ENCODE measurements at places on chromosomes 12 and 14.

- DNase-seq, result no peak
Observed at GRCh38 chr14:94173471-94173884, 644 bp upstream of the PPP4R4 start.

DNA sequence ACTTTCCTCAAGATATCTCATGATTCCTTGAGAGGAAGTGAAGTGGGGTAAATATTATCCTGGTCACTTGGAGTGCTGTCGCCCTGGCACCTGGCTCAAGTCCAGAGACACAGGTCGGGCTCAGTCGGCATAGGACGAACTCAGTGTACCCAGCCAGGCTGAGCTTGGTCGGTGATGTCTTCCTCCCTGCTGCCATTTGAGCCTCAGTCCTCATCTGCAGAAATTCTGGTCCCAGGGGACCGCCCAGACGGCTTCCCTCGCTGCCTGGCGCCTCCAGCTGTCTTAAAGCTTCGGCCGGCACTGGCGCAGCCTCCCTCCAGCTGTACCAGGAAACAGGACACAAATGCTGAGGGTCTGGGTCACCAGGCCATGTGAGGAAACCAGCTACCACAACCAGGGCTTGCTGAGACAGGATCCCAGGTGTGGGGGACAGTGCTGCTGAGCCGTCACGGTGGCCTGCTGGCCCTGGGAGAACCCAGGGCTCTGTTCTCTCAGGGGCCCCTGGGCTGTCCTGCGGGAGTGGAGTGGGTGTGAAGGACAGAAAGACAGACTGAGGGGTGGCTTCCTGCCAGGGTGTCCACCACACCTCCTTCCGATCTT is 5.0 kb upstream of the KLC1 start:
- no peak for DNase-seq

- DNase-seq, result no peak
Observed at GRCh38 chr12:482061-482460, 22.3 kb downstream of the B4GALNT3 start.

DNA sequence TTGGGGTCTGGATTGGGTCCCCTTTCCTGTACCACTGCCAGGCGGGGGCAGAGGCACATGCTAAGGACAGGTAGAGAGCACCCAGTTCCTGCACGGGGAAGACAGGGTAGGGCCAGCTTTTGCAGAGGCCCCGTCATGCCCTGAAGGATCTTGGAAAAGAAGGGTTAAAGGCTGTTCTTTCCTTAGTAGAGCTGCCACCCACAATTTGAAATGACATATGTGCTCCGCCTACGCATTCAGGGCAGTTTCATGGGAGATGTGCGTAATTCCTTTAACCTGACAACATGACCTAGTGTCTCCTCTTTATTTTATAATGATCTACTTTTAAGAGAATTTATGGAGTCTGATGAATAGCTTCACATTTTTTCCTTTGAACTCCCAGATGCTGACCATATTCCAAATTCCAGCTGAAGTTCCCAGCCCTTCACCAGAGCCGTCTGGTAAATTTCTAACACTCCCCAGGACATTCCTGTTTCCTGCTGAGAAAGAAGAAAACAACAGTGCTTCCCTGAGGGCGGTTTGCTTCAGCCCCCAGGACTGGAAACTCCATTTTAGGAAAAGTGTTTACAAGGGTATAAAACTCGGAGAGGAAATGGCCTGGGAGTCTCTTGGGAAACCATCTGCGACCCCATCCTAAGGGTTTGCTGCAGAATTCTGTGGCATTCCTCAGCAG is 58.9 kb upstream of the PLEKHG3 start:
- DNase-seq, result peak; percentile 87

- no peak for DNase-seq
Observed at GRCh38 chr12:68776976-68777610, 30.9 kb upstream of the MDM2 start.

- DNase-seq, result no peak
Observed at GRCh38 chr12:128940090-128940888, 87.0 kb downstream of the GLT1D1 start.

DNA sequence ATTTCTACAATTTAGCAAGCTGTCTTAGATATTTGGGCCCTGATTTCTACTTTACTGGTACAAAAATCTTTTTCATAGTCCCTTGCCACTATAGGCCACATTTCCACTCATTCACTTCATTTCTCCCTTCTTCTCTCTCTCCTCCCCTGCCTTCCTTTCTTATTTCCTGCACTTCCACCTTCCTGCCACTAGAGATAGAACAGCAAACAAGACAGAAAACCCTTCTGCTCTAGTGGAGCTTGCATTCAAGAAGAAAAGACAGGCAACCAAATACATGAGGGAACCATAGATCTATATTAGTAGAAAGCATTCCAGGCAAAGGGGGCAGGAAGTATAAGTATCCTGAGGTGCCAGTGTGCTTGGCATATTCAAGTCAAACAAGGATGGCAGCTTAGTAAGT is 623.5 kb downstream of the FLRT2 start:
- DNase-seq, result no peak

DNA sequence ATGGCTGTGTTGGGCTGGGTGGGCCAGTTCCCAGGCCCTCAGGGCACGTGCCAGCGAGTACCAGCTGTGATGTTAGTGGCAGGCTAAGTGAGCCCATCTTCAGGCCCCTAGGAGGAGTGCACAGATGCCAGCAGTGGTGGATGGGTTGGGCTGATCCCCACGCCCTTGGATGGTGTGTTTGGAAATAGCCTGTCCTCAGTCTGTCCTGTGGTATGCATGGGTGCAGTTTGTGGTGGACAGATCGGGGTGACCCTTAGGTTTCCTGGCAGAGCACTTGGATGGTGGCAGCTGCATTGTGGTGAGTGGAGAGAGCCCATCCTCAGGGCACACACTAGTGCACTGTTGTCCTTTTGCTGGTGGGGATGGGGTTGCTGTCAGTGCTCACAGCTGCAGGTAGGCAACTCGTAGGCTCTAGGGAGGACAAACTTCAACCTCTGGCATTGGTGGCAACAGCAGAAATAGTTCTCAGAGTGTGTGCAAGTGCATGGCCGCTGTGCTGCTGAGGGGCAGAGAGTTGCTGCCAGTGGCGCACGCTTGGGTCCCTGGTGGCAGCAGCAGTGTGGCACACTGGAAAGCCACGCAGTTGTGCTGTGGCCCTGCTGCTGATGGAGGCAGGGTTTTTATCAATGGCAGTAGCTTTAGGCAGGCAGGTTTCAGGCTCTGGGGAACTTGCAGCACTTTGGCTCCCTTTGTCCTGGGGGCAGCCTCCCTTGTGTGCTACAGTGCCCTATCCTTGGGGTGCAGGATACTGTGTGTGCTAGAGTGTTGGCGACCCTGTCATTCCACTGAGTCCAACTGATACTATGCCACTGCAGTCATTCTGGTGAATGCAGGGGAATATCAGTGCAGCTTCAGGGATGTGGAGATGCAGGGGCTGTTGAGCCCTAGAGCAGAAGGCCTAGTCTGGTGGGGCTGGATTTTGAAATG is 65.5 kb downstream of the FBXO33 start:
- no peak for DNase-seq

DNA sequence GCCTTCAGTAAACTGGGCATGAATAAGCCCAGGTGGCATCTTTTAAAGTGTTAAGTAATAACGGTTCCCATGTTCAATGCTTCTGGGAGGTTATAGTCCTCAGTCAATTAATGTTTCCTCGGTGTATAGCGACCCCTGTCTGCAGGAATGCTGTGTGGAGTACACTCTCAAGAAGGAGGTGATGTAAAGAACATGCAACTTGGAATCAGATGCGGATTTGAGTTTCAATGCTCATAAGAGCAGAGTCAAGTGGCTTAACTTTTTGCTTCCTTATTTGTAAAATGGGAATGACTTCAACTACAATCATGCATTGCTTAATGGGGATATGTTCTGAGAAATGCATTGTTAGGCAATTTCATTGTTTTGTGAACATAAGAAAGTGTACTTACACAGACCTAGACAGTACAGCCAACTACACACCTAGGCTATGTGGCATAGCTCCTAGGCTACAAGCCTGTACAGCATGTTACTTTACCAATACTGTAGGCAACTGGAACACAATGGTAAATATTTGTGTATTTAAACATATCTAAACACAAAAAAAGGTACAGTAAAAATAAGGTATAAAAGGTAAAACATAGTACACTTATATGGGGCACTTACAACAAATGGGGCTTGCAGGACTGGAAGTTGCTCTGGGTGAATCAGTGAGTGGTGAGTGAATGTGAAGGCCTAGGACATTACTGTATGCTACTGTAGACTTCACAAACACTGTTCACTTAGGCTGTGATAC is 6.7 kb upstream of the MRPS35 start:
- peak; percentile 77 for DNase-seq

DNA sequence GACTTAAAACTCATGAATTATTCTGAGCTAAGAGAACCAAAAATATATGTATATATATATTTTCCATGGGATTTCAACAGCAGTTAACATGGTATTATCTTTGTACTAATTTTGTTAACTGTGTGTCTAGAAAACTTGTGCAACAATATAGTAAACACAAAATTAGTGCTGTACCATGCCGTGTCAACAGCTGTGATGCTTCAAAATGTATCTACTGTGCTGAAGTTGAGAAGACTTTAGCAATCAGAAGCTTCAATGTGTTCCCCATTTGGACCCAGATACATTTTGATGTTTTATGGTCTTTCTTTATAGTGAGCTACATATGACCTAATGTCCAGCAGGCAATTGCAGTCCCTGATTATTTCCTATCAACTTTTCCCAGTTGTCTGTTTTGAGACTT is 405.7 kb downstream of the DIO2 start:
- no peak for DNase-seq

DNA sequence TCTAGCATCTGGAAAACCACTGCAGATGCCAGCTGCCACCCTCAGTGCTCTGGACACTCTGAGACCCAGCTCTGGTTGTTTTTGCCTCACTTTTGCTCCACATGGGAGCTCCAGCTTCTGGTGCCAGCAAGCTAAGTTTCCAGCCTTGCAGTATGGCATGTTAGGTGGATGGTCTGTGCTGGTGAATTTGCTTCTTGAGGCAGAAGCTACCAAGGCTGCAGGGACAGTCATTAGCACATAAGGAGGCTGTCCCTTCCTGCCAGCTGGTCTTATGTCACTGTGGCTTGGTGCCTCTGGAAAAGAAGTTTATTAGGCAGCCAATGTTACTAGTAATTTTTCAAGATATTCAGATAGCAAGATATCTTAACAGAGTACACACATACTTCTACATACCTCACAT is 64.2 kb upstream of the CSRP2 start:
- DNase-seq, result no peak

- peak; percentile 79 for DNase-seq
Observed at GRCh38 chr12:57111031-57111734, at the start of gene STAT6. Gene STAT6, minus strand, starts transcription at chr12:57111362. Its CDS starts 3,084 bp downstream, at chr12:57108278.

- DNase-seq, result no peak
Observed at GRCh38 chr12:6968426-6968825, 2.0 kb downstream of the PHB2 start.

DNA sequence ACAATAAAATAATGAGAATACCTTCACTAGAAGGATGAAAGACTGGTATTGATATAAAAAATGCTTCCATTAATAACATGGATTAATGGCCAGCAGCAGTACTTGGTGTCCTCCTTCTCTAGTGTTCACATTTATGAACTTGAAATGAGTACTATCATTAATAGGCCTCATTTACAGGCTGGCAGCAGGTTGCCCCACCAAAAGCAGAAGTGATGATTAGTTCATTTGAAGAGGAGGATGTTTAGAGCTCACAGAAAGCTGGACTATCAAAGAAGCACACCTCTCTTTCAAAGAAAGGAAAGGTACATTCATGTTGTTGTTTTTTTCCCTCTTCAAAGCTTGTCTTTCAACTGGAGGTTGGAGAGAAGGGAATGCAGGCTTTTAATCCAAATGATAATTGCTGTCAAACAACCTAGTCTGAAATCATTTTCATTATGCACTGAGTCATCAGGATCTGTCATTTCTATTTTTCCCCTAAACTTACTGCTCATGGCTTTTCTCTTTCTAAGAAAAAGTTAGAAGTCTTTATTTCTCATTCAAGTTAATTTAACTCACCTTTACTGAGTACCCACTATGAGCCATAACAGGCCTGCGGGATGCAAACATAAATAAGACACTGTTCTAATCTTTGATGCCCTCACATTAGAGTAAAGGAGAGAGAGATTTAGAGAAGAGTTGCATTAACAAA is 157.9 kb upstream of the GRIP1 start:
- DNase-seq, result no peak

GRCh38 chr12:39867631-39868327 is 238.1 kb downstream of the SLC2A13 start:
- DNase-seq, result no peak

DNA sequence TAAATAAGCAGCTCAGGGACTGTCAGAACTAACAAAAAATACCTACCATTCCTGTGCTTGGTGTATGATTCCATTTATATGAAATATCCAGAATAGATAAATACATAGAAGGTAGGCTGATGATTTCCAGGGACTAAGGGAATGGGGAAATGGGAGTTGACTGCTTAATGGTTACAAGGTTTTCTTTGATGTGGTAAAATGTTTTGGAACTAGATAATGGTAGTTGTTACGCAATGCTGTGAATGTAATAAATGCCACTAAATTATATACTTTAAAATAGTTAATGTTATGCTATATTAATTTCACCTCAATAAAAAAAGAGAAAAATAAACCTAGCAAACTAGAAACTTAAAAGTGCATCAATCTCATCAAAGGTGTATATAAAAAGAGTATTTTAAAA is 41.1 kb downstream of the CEP83 start:
- no peak for DNase-seq
